ENCODE measurements at places on chromosomes 1 and 21.

GRCh38 chr1:26145041-26145959, 13.6 kb upstream of the FAM110D start:
- DNase-seq = peak; percentile 61

- DNase-seq = no peak
Measured at GRCh38 chr21:14452727-14453241, 69.8 kb upstream of the HSPA13 start.

GRCh38 chr1:30332116-30333094, 391.0 kb downstream of the MATN1 start:
- DNase-seq = no peak

DNA sequence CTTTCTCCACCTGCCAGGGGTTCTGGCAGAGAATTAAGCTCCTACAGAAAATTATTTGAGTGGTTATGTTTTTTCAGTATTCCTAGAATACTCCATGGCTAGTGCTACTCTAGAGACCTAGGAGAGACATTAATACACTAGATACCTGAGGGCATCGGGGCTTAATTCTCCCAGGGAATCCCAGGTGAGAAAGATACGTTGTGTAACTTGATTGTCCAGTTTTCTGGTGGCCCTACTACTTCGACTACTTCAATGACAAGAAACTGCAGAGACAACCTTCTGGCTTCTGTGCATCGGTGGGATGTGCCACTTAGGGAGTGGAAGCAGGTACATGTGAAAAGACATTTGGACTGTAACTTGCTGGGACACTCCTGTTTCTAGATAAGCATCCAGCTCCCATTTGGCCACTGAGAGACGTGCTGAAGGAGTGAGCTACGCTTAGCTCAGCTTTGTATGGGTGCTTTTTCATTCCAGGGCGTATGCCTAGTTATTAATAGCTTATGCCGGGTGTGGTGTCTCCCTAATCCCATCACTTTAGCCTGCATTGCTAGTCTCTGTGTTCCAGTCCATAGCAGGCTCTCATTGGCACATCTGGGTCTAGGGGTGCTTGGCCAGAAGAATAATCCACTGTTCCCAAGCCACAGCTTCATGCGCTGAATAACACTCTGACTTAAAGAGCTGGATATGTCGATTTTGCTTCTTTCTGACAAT, 300.7 kb downstream of the SIPA1L2 start:
- no peak for DNase-seq
